ENCODE measurements at places on chromosomes 13 and 19.

- no peak for DNase-seq
Observed at GRCh38 chr19:1377965-1378785, 5.5 kb upstream of the NDUFS7 start.

DNA sequence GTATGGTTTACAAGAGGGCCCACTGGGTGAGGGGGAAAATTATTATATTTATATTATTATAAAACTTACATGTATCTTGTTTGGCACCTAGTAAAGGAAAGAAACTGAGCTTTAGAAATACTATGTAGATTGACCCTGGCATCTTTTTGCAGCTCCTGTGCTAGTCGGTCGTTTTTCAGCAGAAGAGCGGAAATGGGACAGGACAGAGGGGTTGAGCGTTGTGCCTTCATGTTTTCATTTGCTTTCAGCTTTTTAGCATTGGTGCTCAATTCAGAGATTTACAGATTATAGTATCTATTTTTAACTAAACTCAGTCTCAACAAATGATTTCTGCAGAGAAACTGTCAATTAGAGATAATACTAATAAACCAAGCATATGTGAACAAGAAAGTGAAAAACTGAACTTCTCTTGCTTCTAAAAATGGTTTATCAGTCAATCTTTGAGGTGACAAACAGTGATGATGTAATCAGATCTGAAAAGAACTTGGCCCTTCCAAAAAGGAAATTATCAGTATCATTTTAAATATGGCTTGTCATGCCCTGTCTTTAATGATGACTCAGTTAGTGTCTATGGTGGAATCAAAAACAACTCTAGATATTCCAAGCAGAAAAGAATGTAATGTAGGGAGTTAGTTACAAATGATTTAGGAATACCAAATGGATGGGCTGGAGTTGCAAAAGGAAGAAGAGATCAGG, 56.9 kb upstream of the KCTD4 start:
- DNase-seq: no peak

- no peak for DNase-seq
Observed at GRCh38 chr19:49820125-49820524, 2.0 kb downstream of the MED25 start.

DNA sequence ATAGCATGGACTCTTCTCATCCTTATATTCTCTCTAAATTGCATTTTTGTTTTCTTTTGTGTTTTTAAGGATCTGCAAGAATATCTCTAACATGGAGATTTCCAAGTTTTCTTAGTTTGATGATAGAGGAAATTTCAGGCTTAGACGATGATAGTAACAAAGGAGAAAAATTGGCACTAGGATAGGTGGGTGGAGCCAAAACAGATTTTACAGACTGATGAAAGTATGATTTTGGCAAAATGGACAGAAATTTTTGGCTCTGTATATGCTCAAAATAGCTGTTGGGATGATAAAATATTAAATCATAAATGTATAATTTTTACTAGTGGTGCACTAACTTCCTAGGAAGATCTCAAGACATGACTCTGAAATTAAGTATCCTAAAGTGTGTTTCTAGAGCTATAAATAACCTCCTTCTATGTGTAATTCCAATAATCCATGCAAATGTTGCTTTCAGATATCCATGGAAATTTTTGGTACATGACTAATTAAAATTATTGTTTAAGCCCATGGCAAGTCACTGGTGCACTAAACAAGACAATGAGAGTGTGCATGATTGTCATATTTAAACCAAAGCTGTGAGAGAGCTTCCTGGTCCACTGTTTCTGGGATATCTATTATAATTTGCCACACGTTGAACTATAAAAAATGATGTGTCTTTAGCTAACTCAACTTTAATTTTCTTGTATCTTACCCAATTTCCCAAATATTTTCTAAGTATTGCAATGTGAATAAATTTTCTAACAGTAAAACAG, 55.8 kb upstream of the NBEA start:
- no peak for DNase-seq

DNA sequence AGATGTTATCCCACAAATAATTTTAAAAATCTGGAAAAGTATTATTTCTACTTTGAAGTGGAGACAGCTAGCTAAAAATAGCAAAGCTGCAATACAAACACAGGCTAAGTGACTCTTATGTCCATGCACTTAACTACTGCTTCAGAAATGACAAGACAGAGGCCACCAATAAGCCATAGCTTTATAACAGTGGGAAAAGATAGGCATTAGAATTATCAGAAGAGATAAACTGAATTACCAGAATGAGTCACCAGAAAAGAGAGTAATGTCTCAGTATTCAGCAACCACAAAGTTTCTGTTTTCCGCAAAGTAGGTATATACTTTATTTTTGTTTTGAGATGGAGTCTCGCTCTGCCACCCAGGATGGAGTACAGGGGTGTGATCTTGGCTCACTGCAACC, 17.1 kb downstream of the CLN5 start:
- DNase-seq: no peak

GRCh38 chr13:64697226-64697625, 2532.9 kb downstream of the PCDH9 start:
- DNase-seq: no peak

DNA sequence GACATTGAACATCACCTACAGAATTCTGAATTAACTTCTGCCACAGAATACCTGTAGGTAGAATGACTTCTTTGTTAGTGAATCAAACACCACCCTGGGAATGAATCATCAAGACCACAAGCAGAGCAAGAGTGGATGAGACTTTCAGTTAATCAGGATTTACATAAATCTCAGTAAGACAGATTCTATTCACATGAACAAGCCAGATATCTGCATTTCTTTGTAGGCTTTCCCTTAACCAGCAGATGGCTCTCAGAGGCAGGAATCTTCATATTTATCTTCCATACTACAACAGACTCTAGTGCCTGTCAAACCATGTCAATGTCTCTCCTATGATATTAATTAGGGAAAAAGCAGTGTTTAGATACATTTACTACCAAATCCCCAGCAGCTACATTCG, 412.1 kb downstream of the KLF12 start:
- DNase-seq: no peak

GRCh38 chr19:2213799-2214198, 22.3 kb downstream of the PLEKHJ1 start:
- DNase-seq: no peak

DNA sequence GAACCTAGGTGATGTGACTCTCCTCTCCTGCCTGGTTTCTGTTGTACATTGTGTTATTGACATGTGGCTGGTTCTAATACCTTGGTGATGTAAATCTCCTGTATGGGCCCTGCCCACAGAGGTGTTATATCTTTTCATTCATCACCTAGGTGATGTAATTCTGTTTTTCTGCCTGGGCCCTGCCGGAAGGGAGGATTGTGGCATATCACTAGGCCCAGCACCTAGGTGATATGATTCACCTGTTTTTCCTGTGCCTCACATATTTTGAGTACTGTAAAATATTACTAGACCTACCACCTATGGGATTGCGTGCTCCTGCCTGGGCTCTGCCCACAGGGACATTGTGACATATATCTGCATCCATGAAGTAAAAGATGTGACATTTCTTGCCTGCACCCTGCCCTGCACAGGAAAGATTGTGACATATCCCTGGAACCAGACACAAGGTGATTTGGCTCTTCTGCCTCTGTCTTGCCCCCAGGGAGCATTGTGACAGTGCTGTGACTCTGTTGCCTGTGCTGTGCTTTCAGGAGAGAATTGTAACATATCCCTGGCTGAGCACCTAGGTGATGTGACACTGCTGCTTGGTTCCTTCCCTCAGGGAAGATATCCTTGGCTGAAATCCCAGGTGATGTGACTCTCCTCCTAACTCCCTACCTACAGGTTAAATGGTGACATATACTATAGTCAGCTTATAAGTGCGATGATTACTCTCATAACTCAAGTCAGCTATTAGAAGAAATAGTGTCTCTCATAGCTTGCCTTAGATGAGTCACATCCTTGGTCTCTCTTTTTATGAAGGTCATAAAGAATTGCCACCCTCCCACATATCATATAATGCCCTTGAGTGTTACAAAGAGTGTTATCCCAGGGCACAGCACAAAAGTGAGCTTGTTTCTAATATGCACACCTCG, 13.3 kb upstream of the ZNF681 start:
- no peak for DNase-seq

- peak; percentile 81 for DNase-seq
Observed at GRCh38 chr19:6481541-6482342, at the start of gene DENND1C. Gene DENND1C (minus strand): TSS chr19:6481787. CDS start chr19:6481695, 92 bp downstream.

GRCh38 chr19:10920288-10920655, 8.2 kb downstream of the YIPF2 start:
- no peak for DNase-seq

DNA sequence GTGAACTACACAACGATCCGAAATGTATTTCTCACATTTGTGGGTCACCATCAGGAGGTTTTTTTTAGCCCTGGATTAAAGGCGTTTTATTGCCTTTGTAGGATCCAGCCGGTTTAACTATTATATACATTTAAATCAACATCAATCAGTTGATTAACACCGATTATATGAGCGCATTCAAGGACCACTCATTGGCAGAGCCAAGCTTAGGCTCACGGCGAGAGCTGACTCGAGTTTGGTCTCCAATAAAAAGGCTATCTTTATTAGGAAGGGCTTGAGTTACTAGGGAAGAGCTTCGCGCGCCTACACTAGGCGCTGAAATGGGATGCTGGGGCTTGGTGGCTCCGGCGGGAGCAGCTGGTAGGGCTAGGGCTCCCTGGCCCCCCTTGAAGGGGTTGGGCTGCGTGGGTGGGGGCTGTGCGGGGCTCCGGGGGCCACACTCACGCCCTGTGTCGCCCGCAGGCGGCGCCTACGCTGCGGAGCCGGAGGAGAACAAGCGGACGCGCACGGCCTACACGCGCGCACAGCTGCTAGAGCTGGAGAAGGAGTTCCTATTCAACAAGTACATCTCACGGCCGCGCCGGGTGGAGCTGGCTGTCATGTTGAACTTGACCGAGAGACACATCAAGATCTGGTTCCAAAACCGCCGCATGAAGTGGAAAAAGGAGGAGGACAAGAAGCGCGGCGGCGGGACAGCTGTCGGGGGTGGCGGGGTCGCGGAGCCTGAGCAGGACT, 4.2 kb downstream of the PDX1 start:
- DNase-seq: peak; percentile 52

GRCh38 chr19:41154060-41154459, 39.0 kb upstream of the CYP2S1 start:
- no peak for DNase-seq

DNA sequence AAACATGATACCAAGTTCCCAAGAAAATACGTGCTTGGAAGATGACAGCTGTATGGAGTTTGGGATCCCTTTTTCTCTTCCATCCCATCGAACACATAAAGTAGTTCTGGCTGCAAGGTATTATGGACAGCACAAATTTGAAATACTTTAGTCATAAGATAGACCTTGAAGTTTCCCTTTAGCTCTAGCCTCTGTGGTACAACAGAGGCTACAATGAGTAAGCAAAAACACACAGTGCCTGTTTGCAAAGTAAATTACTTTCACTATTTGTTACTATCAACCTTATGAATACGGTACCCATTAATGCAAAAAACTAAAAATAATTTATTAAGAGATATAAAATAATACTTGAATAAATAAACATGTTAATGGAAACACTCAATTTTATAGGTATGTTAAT, 21.0 kb upstream of the LRCH1 start:
- DNase-seq: no peak

DNA sequence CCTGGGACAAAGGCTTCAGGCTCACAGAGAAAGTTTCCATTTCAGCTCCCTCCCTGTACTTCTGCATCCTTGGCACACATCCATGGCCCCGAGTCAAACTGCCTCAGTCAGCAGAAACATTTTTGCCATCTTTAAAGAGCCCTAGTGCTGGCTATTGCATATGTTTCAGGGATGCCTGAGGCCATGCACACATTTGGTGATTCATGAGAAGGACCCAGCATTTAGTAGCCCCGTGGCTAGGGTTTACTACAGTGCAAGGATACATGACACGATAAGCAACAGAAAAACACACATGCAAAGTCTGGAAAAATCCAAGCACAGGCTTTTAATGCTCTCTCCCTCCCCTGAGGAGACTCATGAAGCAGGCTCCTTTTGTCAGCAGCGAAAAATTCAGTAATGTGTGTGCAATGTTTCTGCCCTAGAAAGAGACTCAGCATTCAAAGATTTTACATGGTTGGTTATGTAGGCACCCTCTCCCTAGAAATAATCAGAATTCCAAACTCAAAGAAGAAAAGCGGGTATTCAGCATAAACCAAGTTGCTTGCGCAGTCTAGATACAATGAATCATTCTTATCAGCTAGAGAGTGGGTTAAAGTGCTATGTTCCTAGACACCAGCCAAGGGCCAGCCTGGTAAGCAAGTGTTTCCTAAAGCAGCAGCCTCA, 17.6 kb downstream of the ACOD1 start:
- no peak for DNase-seq

DNA sequence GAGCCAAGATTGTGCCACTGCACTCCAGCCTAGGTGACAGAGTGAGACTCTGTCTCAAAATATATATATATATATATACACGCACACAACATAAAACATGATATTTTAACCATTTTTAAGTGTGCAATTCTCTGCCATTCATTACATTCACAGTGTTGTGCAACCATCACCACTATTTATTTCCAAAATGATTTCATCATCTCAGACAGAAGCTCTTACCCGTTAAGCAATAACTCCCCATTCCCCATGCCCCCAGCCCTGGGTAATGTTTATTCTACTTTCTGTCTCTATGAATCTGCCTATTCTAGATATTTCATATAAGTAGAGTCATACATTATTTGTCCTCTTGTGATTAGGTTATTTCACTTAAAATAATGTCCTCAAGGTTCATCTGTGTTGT, 20.3 kb downstream of the WDR88 start:
- DNase-seq: no peak

DNA sequence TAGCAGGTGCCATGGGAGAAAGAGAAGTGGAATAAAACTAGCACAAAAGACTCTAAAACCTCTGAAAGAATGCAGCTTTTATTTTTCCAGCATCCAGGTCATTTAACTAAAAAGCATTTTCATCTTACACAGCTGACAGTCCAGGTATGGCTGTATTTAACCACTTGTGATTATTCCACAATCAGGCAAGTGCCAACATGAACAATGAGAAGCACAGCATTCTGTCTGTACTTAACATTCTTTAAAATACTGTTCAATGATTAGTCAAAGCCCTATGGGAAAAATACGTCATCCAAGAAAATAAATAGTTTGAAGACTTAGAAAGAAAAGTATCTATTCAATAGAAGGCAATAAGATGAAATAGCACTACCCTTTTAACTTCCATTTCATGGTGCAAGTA, 246.9 kb downstream of the LIG4 start:
- DNase-seq: no peak

- DNase-seq: no peak
Observed at GRCh38 chr19:5891572-5891937, 12.0 kb downstream of the NDUFA11 start.

GRCh38 chr13:100315522-100315921, 226.6 kb downstream of the PCCA start:
- no peak for DNase-seq

DNA sequence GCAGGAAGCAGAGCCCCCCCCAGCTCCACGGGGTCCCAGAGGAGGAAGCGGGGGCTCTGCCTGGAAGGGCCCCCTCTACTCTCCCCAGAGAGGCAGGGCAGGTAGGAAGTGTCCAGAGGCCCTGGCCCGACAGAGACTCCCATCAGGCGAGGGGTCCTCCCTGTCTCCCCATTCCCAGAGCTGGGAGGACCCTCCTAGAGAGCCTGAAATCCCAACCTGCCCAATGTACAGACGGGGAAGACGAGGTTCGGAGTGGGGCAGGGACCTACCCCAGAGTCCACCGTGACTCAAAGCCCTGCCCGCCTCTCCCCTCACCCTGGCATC, 1.1 kb downstream of the TLE2 start:
- no peak for DNase-seq

GRCh38 chr13:63209330-63210017, 1793.8 kb upstream of the PCDH20 start:
- no peak for DNase-seq

GRCh38 chr19:45882652-45883585, 3.0 kb downstream of the IRF2BP1 start:
- DNase-seq: peak; percentile 95
